ENCODE measurements at places on chromosomes 3 and 15. TPM values are rescaled to one million over a fixed set of nuclear protein-coding genes. Genes with fewer than 3 reads are reported as not detected.

PLCB2 gene
- 4.6 TPM for total RNA-seq

BRPF1 gene
- total RNA-seq: 9.9 TPM

ATRIP gene
- total RNA-seq: 4.4 TPM

GHSR gene
- not detected for total RNA-seq

CHRFAM7A gene
- total RNA-seq: 0.13 TPM

CELSR3 gene
- 0.14 TPM for total RNA-seq

SLC22A13 gene
- 0.20 TPM for total RNA-seq

PIK3CB gene
- 15.9 TPM for total RNA-seq

MOBP gene
- total RNA-seq: not detected

EOGT gene
- total RNA-seq: 23.9 TPM

PSTPIP1 gene
- 0.97 TPM for total RNA-seq

THRB gene
- total RNA-seq: 29.1 TPM

- no peaks in the 10 kb centered on the region for H3K4me1 ChIP-seq
- peaks cover 3% of the 10 kb centered on the region for H3K27me3 ChIP-seq
- no peak for DNase-seq
- no peak overlapping the region for H3K4me3 ChIP-seq
- H3K27ac ChIP-seq: no peak overlapping the region
- no peaks in the 10 kb centered on the region for H3K36me3 ChIP-seq
These were observed 159.8 kb upstream of the LMCD1 start for GRCh38 chr3:8341821-8342247.

- H3K27ac ChIP-seq: no peak overlapping the region
- no peaks in the 10 kb centered on the region for H3K27me3 ChIP-seq
- H3K4me3 ChIP-seq: no peak overlapping the region
- H3K4me1 ChIP-seq: peaks cover 13% of the 10 kb centered on the region
- DNase-seq: no peak
These were observed 14.4 kb upstream of the GNAI2 start for GRCh38 chr3:50221411-50222168.

- H3K4me3 ChIP-seq: no peak overlapping the region
- no peaks in the 10 kb centered on the region for H3K36me3 ChIP-seq
- peaks cover 44% of the 10 kb centered on the region for H3K4me1 ChIP-seq
- no peaks in the 10 kb centered on the region for H3K27me3 ChIP-seq
- peak overlapping the region; percentile 71 for H3K27ac ChIP-seq
These were observed 106.3 kb downstream of the LSM3 start for GRCh38 chr3:14284694-14285547.

DNA sequence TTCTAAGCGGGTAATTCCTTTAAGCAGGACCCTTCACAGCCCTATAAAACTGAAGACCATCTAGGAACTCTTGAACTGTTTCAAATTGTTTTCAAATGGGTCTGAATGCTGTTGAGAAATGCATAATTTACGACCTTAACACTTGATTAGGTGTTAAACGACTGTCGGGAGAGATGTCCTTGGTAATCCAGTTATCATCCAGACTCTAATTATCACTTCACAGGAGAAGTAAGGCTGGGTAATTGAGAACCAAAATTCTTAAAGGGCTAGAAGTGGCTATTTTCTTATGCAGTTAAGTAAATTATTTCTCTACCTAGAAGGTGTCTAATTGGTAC, 276.7 kb upstream of the TBC1D5 start:
- H3K4me3 ChIP-seq: no peak overlapping the region
- H3K4me1 ChIP-seq: no peaks in the 10 kb centered on the region
- no peak for DNase-seq
- H3K36me3 ChIP-seq: no peaks in the 10 kb centered on the region
- no peaks in the 10 kb centered on the region for H3K27me3 ChIP-seq
- H3K27ac ChIP-seq: no peak overlapping the region

GRCh38 chr15:91465696-91466095, 365.6 kb downstream of the SV2B start:
- no peak overlapping the region for H3K27ac ChIP-seq
- no peak overlapping the region for H3K4me3 ChIP-seq
- DNase-seq: no peak

DNA sequence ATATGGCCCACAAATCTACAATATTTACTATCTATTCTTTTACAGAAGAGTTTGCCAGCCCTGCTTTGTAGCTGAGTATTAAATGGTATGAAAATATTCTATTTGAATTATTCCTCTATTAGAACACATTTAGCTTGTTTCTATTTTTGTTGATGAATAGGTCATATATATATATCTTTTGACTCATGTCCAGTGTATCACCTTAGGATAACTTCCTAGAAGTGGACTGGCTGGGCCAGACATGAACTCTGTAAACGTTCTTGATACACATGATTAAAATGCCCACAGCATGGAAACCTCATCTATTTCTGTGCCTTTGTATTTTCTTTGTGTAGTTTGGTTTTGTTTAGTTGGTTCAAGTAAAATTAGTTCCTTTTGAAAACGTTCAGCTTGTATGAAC, 37.1 kb downstream of the DAZL start:
- H3K4me3 ChIP-seq: no peak overlapping the region
- no peak overlapping the region for H3K27ac ChIP-seq
- no peaks in the 10 kb centered on the region for H3K4me1 ChIP-seq
- DNase-seq: no peak
- no peaks in the 10 kb centered on the region for H3K27me3 ChIP-seq
- no peaks in the 10 kb centered on the region for H3K36me3 ChIP-seq

DNA sequence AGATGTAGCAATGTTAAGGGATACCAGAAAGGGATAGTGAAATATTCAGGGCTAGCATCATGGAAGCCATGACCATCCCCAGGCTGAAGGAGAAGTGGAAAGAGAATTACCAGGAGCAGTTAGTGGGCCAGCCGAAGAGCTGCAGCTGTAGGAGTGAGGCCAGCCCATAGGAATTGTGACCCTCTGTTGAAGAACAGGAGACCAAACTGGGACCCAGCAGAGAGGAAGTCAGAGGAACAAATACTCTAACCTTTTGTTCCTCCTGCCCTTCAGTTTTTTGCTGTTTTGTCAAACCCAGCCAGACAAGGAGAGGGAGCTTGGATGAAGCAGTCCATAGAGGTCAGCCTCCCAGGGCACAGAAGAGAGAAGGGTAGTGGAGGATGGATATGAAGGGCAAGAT, 115.4 kb downstream of the CLSTN2 start:
- H3K4me1 ChIP-seq: no peaks in the 10 kb centered on the region
- no peak overlapping the region for H3K4me3 ChIP-seq
- no peaks in the 10 kb centered on the region for H3K36me3 ChIP-seq
- DNase-seq: no peak

GRCh38 chr15:45174069-45174468, 13.7 kb downstream of the SHF start:
- H3K4me3 ChIP-seq: no peak overlapping the region
- H3K27me3 ChIP-seq: no peaks in the 10 kb centered on the region
- no peak for DNase-seq
- no peaks in the 10 kb centered on the region for H3K36me3 ChIP-seq

DNA sequence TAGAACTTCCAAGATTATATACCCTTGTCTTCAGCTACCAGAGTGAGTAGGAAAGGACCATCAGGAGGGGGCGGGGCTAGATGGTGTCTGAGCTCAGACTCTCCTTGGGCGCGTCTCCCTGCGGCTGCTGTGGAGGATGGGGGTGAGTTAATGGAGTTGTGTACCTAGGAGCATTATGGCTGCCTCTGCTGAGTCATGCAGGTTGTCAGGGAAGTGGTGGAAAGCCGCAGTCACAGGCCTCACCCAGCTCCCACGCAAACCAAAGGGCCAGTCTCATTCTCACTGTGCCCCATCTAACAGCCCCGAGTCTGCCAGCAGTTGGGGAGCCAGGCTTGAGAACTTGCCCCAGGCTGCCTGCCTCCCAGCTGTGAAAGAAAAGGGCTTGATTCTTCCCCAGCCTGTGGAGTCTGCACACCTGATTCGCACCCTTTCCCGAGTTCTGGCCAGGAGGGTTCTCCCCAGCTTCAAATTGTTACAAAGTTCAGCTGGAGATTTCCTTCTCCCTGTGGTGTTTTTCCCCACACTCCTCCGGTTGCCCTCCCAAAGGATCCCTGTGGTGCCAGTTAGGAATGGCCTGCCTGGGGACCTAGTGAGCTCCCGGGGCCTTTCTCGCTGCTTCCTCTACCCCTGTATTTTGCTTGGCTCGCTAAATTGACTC, 143.3 kb downstream of the HCN4 start:
- H3K27me3 ChIP-seq: no peaks in the 10 kb centered on the region
- no peak for DNase-seq
- peaks cover 8% of the 10 kb centered on the region for H3K4me1 ChIP-seq
- H3K36me3 ChIP-seq: no peaks in the 10 kb centered on the region
- no peak overlapping the region for H3K4me3 ChIP-seq

GRCh38 chr3:191373327-191373726, 43.0 kb upstream of the UTS2B start:
- H3K36me3 ChIP-seq: no peaks in the 10 kb centered on the region
- no peak for DNase-seq
- H3K4me3 ChIP-seq: no peak overlapping the region
- H3K27ac ChIP-seq: no peak overlapping the region
- H3K27me3 ChIP-seq: no peaks in the 10 kb centered on the region
- H3K4me1 ChIP-seq: peaks cover 23% of the 10 kb centered on the region

GRCh38 chr3:123816673-123817207, 67.4 kb downstream of the MYLK start:
- no peak for DNase-seq
- H3K4me1 ChIP-seq: no peaks in the 10 kb centered on the region
- no peak overlapping the region for H3K27ac ChIP-seq
- no peaks in the 10 kb centered on the region for H3K36me3 ChIP-seq

- H3K27me3 ChIP-seq: peaks cover 6% of the 10 kb centered on the region
- H3K4me1 ChIP-seq: no peaks in the 10 kb centered on the region
- H3K36me3 ChIP-seq: no peaks in the 10 kb centered on the region
- no peak overlapping the region for H3K4me3 ChIP-seq
- H3K27ac ChIP-seq: no peak overlapping the region
These were observed 4.7 kb upstream of the COL6A5 start for GRCh38 chr3:130340766-130341165.

GRCh38 chr15:79121571-79121970, 31.0 kb upstream of the RASGRF1 start:
- no peaks in the 10 kb centered on the region for H3K4me1 ChIP-seq
- H3K27me3 ChIP-seq: peaks cover 10% of the 10 kb centered on the region
- H3K4me3 ChIP-seq: no peak overlapping the region
- DNase-seq: no peak
- no peaks in the 10 kb centered on the region for H3K36me3 ChIP-seq

DNA sequence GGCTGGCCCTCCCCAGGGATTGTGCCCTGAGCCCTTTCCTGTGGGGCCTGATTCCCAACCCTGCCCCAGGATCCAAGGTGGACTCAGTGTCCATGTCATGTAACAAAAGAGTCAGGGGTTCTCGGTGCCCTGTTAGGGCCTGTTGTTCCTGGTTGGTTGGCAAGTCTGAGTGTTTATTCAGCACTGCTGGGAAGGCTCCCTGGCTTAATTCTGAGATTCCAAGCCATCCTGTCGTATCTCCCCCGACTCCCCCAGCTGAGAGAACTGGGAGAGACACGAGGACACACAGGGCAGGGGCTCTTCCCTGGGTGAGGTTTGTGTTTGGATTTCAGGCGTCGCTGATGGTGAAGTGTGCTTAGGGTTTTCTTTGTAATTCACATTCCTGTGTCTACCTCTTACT, 78.3 kb downstream of the EEFSEC start:
- no peak overlapping the region for H3K4me3 ChIP-seq
- no peak overlapping the region for H3K27ac ChIP-seq
- H3K36me3 ChIP-seq: no peaks in the 10 kb centered on the region
- DNase-seq: no peak
- no peaks in the 10 kb centered on the region for H3K27me3 ChIP-seq
- H3K4me1 ChIP-seq: no peaks in the 10 kb centered on the region

GRCh38 chr3:190847436-190847835, 15.1 kb downstream of the GMNC start:
- no peak for DNase-seq
- H3K4me1 ChIP-seq: no peaks in the 10 kb centered on the region
- H3K27ac ChIP-seq: no peak overlapping the region
- H3K27me3 ChIP-seq: no peaks in the 10 kb centered on the region
- no peak overlapping the region for H3K4me3 ChIP-seq

DNA sequence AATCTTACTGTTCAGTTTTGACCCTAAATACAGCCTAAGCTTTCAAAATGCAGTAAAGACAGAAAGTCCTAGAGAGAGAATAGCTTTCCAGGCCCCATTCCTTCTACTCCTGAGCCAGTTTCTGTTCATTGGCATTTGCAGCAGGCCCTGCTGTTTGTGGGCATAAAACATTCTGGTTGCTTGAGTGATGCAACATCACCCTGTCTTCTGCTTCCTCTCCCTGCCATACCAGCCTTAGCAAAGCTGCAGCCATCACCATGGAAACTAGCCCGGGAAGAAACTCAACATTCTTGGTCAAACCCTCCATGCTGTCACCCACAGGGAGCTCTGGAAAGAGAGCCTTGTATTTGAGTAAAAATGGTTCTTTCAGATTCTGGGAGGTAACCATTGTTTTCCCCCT, 325.7 kb downstream of the MAGI1 start:
- H3K4me1 ChIP-seq: no peaks in the 10 kb centered on the region
- no peaks in the 10 kb centered on the region for H3K27me3 ChIP-seq
- no peak overlapping the region for H3K4me3 ChIP-seq
- DNase-seq: no peak
- H3K36me3 ChIP-seq: no peaks in the 10 kb centered on the region

- no peaks in the 10 kb centered on the region for H3K4me1 ChIP-seq
- no peaks in the 10 kb centered on the region for H3K36me3 ChIP-seq
- H3K27me3 ChIP-seq: no peaks in the 10 kb centered on the region
- no peak for DNase-seq
- H3K4me3 ChIP-seq: no peak overlapping the region
- no peak overlapping the region for H3K27ac ChIP-seq
These were observed 40.1 kb downstream of the TRIM42 start for GRCh38 chr3:140717921-140718320.

GRCh38 chr15:60390871-60391501, 6.8 kb downstream of the ANXA2 start:
- peak overlapping the region; percentile 80 for H3K4me3 ChIP-seq
- H3K27me3 ChIP-seq: no peaks in the 10 kb centered on the region
- DNase-seq: peak; percentile 56
- H3K36me3 ChIP-seq: peaks cover 23% of the 10 kb centered on the region
- H3K27ac ChIP-seq: peak overlapping the region; percentile 93

DNA sequence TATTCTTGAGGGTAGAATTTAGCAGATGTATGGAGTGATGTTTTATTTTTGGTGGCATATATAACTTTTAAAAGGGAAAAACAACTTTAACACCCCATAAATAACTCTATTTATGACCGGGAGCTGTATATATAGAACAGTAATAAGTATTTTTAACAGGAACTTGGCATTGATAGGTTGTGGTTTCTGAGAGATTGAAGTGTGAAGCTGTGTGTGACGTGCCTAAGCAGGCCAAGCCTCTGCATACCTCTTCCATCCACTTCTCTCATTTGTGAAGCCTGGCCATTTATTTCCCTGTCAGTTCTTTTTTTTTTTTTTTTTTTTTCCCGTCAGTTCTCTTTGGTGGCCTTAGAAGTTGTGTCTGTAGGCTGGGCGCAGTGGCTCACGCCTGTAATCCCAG, 23.0 kb downstream of the RBM5 start:
- no peak for DNase-seq
- H3K4me1 ChIP-seq: peaks cover 30% of the 10 kb centered on the region
- H3K4me3 ChIP-seq: no peak overlapping the region
- H3K27me3 ChIP-seq: no peaks in the 10 kb centered on the region
- H3K27ac ChIP-seq: peak overlapping the region; percentile 77
- peaks cover 100% of the 10 kb centered on the region for H3K36me3 ChIP-seq

GRCh38 chr15:89799011-89799911, 15.4 kb downstream of the ANPEP start:
- no peaks in the 10 kb centered on the region for H3K4me1 ChIP-seq
- H3K27me3 ChIP-seq: no peaks in the 10 kb centered on the region
- H3K4me3 ChIP-seq: no peak overlapping the region

- H3K4me1 ChIP-seq: no peaks in the 10 kb centered on the region
- no peaks in the 10 kb centered on the region for H3K36me3 ChIP-seq
- no peak for DNase-seq
- no peak overlapping the region for H3K4me3 ChIP-seq
- H3K27ac ChIP-seq: no peak overlapping the region
These were observed 67.9 kb downstream of the CORO2B start for GRCh38 chr15:68646696-68647095.

Measured in psoas muscle (tissue), 8 donors.